Common myeloid progenitor, CD34-positive (primary cell): ENCODE measurements at places on chromosomes 1 and 21.

DNA sequence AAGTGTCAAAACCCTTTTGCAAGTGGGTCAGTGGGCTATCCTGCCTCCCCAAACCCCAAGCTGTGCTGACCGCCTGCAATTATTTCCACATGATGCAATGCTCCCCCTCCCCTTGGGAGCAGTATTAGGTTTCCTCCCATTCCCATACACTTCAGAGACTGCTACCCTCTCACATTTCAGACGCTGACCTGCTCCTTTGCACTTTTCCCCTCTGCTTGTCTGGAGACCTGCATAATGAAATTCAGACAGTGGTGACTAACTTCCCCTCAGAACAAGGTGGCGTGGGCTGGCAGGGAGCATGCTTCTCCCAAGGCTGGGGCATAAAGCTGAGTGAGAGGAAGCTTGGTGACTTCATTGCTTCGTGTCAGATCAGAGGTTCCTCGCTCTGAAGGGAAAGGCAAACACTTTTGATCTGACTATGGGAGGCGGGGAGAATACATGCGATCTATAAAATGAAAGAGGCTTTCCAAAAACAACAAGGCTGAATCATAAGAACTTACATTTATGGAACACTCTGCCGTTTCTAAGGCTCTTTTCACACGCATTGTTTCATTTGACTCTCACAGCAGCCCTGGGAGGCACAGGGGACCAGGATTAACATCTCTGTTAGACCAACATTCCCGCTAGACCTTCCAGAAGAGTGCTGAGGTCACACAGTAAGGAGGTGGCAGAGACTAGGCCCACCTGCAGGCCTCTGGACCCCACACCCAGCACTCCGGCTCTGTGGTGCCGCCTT is 27.5 kb upstream of the ROR1 start:
- peak; percentile 2 for DNase-seq

GRCh38 chr1:6129313-6129712 is 50.8 kb downstream of the CHD5 start:
- no peak for DNase-seq

DNA sequence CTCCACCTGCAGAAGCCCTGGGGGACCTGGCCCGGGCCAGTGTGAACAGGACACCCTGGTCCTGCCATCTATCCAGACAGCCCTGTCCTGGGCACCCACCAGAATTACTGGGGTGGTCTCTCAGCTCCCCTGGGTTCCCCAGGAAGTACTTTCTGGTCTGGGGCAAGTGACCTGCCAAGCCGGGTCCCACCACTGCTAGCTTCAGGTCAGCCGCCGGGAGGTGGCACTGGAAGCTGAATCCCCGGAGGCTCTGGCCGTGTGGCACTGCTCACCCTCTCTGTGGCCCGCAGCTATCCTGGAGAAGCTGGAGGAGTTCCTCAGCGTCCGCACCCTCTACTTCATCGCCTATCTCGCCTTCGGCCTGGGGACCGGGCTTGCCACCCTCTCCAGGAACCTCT is 21.3 kb downstream of the SLC45A1 start:
- no peak for DNase-seq

GRCh38 chr21:15414057-15414456 is 315.7 kb upstream of the USP25 start:
- peak; percentile 49 for DNase-seq

DNA sequence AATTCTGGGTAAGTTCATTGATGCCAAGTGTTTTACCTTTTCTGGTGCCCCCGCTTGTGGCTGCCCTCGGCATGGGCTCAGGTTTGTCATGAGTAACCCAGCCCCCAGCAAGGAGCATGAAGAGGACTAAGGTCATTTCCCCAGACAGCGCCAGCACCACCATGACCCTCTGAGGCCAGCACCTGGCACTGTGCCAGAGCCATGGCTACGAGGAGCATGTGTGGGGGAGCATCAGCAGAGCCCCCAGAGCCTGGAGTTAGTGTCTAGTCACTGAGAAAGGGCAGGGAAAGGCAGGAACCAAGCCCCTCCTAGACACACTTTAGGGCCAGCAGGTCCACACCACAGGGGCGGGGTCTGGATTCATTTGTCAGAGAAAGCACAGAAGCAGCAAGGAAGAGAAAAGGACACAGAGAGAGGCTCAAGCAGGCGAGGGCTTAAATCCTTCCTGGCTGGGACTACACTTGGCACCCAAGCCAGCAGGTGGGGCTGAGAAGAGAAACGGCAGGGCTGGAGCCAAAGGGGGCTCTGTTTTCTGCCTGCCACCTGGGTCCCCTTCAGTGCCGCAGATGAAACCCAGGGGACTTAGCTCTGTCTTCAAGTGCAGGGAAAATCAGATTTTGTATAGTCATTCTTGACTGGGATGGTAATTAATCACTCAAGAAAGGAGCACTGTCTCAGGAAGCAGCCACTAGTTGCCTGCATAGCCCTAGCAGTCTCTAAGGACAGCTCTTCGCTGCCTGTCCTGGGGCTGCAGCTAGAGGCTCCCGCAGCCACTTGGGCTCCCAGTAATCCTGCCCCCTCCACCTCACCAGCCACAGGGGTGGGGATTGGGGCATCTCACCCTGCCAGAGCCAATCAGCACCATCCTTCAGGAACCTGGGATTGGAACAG is 79.6 kb upstream of the ZC3H12A start:
- peak; percentile 6 for DNase-seq

GRCh38 chr1:163730411-163730821 is 408.7 kb downstream of the NUF2 start:
- DNase-seq = no peak

DNA sequence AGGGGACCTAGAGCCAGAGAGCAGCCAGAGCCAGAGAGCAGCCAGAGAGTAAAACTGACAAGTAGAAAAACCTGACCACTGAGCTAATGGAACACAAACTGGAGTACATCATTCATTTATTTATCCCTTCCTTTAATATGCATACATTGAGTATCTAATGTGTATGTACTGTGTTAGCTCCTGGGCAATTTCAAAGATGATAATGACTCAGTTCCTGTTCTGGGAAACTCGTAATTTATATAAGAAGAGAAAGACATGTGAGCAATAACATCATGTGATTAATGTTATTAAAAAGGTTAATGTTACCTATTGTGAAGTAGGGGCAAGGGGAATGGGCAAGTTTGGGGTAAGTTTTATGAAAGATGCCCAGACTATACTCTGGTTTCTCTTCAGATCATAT is 199.9 kb downstream of the TNR start:
- DNase-seq = no peak

DNA sequence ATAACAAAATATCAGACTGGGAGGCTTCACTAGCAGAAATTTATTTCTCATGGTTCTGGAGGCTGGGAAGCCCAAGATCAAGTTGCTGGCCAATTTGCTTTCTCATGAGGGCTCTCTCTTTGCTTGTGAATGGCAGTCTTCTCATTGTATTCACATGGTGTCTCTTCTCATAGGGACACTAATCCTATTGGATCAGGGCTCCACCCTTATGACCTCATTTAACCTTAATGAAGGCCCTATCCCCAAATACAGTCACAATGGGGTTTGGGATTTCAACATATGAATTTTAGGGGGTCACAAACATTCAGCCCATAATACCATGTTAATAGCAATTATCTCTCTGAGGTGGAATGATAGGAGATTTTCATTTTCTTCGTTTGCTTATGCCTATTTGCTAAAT is 25.3 kb downstream of the TCEA3 start:
- no peak for DNase-seq

GRCh38 chr1:1869469-1869868 is 21.4 kb downstream of the GNB1 start:
- DNase-seq = peak; percentile 72

- no peak for DNase-seq
Observed at GRCh38 chr1:5267603-5268235, 613.3 kb downstream of the AJAP1 start.

DNA sequence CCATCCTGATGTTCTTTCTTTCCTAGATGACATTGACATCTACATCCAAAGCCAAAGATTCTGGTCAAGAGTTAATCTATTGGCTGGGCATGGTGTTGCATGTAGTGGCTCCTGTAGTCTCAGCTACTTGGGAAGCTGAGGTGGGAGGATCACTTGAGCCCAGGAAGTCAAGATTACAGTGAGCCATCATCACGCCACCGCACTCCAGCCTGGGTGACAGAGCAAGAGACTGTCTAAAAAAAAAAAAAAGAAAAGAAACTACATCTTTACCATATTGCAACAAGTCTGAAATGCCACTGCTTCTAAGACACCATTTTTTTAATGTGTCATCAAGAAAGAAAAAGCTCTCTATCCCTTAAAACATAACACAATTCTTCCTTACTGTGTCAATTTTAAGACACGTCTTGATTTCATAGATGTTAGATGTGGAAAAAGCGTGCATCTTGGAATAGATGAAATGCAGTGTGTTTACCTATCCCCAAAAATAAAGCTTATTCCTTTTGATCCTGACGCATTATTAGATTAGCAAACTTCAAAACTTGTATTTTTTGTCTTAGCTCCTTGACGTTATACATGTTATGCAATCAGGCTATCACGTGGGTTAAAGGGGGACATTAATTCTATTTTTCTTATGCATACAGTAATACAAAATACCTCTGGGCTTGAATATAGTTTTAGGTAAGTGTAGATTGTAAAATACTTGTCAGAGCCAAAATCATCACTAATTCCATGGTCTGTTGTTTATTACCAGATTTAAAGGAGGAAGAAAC is 46.3 kb downstream of the ELAPOR1 start:
- no peak for DNase-seq

- no peak for DNase-seq
Observed at GRCh38 chr1:6890686-6891085, 105.4 kb downstream of the CAMTA1 start.

GRCh38 chr21:43331962-43332828 is 94.7 kb downstream of the SIK1 start:
- peak; percentile 64 for DNase-seq

- no peak for DNase-seq
Observed at GRCh38 chr1:54384918-54385726, 21.1 kb downstream of the SSBP3 start.

GRCh38 chr1:228986093-228986904 is 251.0 kb downstream of the RHOU start:
- DNase-seq = no peak

GRCh38 chr1:3777078-3777547 is 4.6 kb downstream of the SMIM1 start:
- no peak for DNase-seq

GRCh38 chr1:173038875-173039554 is 11.7 kb downstream of the TNFSF18 start:
- no peak for DNase-seq

DNA sequence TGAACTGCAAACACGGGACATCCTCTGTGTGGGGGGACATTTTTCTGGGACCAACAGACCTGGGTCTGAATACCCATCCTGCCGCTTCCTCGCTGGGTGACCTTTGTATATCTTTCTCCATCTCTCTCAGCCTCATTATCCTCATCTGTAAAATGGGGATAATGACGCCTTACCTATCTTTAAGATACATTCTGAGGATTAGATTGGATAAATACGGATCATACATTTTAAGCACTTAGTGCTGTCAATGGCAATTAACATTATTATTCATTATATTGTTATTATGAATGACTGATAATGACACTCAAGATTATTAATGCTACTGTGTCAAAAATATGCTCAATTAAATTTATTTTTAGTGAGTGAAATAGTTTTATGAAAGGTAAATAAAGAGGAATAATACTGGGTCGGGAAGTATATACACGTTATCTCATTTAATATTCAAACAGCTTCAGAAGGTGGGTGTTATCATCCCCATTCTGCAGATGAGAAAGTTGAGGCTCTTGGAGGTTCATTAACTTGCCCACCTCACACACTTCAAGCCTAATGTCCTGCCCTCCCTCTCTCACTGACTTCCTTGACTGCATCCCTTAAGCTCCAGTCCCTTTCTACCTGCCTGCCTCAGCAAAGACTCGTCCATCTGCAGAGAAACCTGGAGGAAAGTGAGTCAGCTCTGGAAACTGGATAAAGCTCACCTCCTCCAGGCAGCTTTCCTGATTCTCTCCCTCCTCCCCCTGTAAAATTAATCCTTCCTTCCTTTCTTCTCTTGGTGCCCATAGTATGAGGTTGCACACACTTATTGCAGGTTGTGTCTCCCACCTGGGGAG is 120.7 kb upstream of the JUN start:
- DNase-seq = no peak

- DNase-seq = no peak
Observed at GRCh38 chr1:151853411-151853943, at the start of gene THEM5. Gene THEM5, minus strand, starts transcription at chr1:151853712. Its CDS starts 147 bp downstream, at chr1:151853565.

DNA sequence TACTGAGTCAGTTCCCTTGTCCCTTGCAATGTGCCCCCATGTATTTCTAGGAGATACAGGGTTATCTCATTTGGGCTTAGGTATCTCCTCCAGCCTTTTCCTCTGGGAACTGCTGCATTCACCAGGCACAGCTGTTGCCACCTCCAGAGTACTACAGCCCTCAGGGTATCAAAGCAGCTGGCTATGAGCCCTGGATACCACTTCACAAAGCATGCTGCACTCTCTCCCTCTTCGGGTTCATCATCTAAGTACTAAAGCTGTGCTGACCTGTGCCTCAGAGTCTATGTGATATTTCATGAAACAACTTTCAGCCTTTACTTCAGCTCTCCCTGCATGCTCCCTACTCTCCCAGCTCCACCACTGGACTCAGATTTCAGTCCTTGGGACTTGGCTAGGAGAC is 62.3 kb downstream of the CCDC185 start:
- DNase-seq = no peak

GRCh38 chr1:155697046-155697445 is 8.2 kb downstream of the DAP3 start:
- no peak for DNase-seq

DNA sequence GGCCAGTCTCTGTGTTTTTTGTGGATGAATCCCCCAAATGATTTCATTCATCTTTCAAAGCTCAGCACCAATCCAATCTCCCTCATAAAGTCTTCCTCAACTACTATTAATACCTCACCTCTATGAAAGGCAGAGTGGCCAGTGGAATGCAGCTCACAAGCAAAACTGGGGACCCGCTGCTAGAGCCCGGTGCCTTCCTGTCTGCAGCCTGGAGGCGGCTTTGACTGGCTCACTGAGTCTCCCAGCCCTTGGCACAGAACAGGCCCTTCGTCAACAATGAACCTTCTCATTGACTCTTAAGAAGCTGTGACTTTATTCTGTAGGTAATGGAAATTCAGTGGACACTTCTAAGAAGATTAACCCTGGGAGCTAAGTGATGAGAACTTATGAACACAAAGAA is 86.8 kb upstream of the RAB4A start:
- no peak for DNase-seq

GRCh38 chr1:41439234-41439633 is 45.2 kb downstream of the EDN2 start:
- no peak for DNase-seq

GRCh38 chr1:230356190-230356589 is 69.9 kb downstream of the PGBD5 start:
- DNase-seq = no peak
